ENCODE measurements at places on chromosomes 13 and 19. TPM values are rescaled to one million over a fixed set of nuclear protein-coding genes. Genes with fewer than 3 reads are reported as not detected.

FFAR2 gene
- not detected for total RNA-seq

CD320 gene
- 44.4 TPM for total RNA-seq

LYL1 gene
- 0.69 TPM for total RNA-seq

CYSLTR2 gene
- not detected for total RNA-seq

OR10H5 gene
- not detected for total RNA-seq

SPTBN4 gene
- total RNA-seq = 0.11 TPM
